Esophagus mucosa (tissue), 1 donor: ENCODE measurements at places on chromosomes 7 and 10. TPM values are rescaled to one million over a fixed set of nuclear protein-coding genes. Genes with fewer than 3 reads are reported as not detected.

Gene SH2B2
- total RNA-seq, result 1.1 TPM

Gene JCAD
- total RNA-seq, result 2.3 TPM

Gene ENO4
- not detected for total RNA-seq

Gene MMP21
- total RNA-seq, result 0.08 TPM

Gene KCNH2
- total RNA-seq, result 0.20 TPM

Gene CHN2
- total RNA-seq, result 1.6 TPM

Gene EXOC6
- total RNA-seq, result 3.1 TPM

Gene HMX2
- not detected for total RNA-seq

Gene GPNMB
- total RNA-seq, result 125 TPM

Gene PTF1A
- not detected for total RNA-seq

Gene GHRHR
- total RNA-seq, result not detected

Gene LIPN
- total RNA-seq, result 1.4 TPM

Gene BHLHA15
- total RNA-seq, result 0.76 TPM

Gene SLC13A1
- not detected for total RNA-seq

Gene MUC3A
- 0.16 TPM for total RNA-seq

Gene MSANTD7
- total RNA-seq, result 7.7 TPM

Gene MSS51
- 1.2 TPM for total RNA-seq

Gene ADK
- total RNA-seq, result 50.8 TPM

Gene OR9A2
- total RNA-seq, result not detected

Gene C10orf67
- total RNA-seq, result 0.08 TPM

Gene GPRIN2
- total RNA-seq, result 4.5 TPM

Gene NPY
- total RNA-seq, result not detected

Gene PDK4
- total RNA-seq, result 1.5 TPM

Gene DNTT
- not detected for total RNA-seq

Gene NKX2-3
- total RNA-seq, result 0.12 TPM

Gene SLC13A4
- total RNA-seq, result 3.0 TPM

Gene PNLIPRP1
- not detected for total RNA-seq

Gene IL15RA
- 5.2 TPM for total RNA-seq

Gene SPDYE1
- total RNA-seq, result not detected

Gene POMZP3
- total RNA-seq, result 14.7 TPM

Gene APBB1IP
- total RNA-seq, result 1.4 TPM

Gene INMT
- total RNA-seq, result 1.5 TPM

Gene ZSCAN21
- total RNA-seq, result 3.7 TPM

Gene ZNF853
- total RNA-seq, result 0.24 TPM

Gene P4HA1
- total RNA-seq, result 7.8 TPM

Gene DLX5
- 3.5 TPM for total RNA-seq

Gene ZDHHC4
- 23.0 TPM for total RNA-seq
